ENCODE measurements at places on chromosomes 1 and 21. TPM values are rescaled to one million over a fixed set of nuclear protein-coding genes. Genes with fewer than 3 reads are reported as not detected.

DNA sequence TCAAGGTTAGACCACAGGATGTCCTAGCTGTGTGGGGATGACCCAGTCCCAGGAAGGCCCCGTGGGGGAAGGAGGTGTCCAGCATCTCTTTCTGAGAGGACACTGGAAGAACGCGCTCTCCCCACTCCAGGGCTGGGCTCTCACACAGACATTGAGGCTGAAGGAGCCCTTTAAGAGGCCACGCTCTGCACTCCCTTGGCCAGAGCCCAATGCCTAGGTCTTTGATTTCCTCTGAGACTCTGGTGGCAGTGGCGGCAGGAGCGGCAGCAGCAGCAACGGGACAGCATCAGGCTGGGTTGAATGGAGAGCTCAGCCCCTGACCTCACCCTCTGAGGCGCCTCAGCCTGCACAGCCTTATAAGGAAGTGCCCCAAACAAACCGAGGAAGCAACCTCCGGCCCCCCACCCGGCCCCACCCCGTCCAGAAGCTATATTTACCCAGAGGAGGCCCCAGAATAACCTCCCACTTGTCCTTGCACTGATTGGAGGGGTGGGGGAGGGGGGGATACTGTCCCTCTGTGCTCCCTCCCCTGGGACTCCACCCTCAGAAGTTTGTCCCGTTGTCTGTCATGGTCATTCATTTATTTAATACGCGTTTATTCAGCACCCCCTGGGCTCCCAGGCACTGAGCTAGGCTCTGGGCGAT lies 12.3 kb downstream of the NES start:
- peak; percentile 45 for DNase-seq

Gene OR6Y1
- total RNA-seq: not detected

- no peak for DNase-seq
Observed at GRCh38 chr1:68811806-68812205, 314.9 kb upstream of the DEPDC1 start.

Gene TDRD10
- not detected for total RNA-seq

Gene DIO1
- total RNA-seq: not detected

- no peak for DNase-seq
Observed at GRCh38 chr1:1982379-1983232, 21.0 kb downstream of the CFAP74 start.

DNA sequence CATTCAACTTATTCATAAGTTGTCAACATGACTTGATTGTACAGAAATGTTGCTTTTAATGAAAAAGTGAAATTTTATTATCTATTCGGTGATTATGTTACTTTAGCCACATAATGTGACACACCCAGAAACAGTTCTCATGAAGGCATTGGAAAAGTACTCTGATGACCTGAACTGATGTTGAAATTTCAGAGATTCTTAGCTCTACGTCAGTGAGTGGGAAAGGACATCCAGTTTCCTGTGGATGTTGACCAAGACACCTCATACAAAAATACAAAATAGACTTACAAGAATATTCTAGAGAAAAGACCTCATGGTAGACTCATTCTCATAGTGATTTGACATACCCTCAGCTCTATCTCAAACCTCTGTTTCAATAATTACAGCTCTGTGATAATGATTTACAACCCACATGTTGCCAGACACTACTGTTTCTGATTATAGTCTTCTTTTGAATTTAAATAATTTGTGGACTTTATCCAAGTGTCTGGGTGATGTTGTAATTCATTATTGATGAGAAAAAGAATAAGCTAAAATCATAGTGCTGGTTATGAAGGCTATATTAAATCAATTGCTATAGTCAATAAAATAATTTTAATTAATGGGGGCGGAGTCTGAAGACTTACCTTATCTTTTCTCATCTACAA lies 37.3 kb downstream of the KCNK2 start:
- DNase-seq: no peak

Gene SELL
- 6.4 TPM for total RNA-seq

DNA sequence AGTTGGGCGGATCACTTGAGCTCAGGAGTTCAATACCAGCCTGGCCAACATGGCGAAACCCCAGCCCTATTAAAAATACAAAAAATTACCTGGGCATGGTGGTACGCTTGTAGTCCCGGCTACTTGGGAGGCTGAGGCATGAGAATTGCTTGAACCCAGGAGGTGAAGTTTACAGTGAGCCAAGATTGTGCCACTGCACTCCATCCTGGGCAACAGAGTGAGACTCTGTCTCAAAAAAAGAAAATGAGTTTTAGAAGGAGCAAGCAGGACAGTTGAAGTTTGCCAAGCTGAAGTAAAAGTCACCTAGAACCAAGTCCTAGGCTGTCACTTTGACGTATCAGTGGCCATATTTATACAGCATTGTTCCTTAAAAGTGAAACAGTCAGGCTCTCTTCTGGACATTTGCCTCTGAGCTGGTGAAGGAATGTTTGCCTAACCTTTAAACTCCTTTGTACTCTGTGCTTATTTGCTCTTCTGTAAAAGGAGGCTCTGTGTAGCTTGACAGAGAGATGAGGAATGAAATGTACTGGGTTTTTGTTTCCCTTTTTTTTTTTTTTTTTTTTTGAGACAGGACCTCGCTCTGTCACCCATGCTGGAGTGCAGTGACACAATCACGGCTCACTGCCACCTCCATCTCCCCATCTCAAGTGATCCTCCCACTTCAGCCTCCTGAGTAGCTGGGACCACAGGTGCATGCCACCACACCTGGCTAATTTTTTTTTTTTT lies 2.8 kb downstream of the RAB4A start:
- DNase-seq: no peak

DNA sequence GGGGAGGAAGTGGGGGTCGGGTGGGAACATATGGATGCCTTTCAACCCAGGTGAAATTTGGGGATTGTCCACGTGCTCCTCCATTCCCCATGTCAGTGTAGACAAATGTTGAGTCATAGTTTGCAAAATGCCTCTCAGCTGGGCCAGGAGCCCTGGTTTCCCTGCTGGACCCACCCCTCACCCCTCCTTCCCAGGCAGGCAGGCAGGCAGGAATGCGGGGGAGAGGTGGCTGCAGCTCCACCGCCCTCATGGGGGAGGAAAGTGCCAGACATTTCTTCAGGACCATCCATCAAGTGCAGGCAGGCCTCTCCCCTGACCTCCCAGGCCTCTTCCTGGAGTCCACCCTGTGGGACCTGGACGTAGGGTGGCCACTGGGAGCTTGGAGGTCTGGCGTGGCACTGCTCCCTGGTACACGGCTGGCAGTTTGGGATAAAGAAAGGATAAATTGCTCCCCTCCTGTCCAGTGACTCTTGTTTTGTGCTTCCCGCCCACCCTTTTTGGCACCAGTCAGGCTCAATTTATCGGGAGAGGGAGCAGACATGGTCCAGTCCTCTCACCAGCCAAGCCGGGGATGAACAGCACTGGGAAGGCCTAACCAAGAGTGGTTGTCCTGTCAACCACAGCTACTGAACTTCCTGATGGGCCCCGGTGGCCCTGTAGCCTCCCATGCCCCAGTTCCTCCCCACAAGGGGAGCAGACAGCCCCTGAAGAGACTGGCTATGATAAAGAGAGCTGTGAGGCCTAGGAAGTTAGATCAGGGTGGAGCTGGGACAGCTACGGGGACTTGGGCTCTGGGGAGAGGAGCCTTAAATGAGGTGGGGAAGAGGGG lies 18.9 kb downstream of the NPR1 start:
- DNase-seq: no peak

Gene CACNA1S
- not detected for total RNA-seq

Gene SLC25A34
- total RNA-seq: 31.0 TPM

DNA sequence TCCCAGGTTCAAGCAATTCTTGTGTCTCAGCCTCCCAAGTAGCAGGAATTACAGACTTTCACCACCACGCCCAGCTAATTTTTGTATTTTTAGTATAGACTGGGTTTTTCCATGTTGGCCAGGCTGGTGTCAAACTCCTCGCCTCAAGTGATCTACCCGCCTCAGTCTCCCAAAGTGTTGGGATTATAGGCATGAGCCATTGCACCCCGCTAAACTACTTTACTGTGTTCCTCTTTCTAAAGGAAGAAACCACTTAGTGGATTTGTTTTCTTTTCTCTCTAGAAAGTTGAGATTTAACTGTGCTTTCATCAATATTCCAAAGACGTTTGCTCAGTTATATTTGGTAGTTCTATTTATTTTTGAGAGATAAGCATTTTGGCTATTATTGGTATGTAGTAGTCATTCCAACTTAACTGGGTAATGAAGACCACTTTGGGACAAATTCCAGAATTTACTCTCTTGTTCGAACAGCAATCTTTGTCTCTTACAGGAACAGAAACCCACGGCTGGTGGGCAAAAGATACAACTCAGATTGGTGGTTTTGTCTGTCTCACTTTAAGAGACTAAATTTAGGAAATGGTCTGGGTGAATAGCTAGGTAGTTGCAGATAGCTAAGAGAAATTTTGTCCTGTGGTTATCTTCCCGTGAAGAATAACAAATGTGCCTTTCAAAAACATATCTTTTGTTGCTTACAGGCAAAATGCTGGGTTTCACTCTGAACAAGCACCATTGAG lies 103.5 kb upstream of the CD55 start:
- no peak for DNase-seq

Gene FBLIM1
- total RNA-seq: 140 TPM

Gene BSND
- total RNA-seq: not detected

DNA sequence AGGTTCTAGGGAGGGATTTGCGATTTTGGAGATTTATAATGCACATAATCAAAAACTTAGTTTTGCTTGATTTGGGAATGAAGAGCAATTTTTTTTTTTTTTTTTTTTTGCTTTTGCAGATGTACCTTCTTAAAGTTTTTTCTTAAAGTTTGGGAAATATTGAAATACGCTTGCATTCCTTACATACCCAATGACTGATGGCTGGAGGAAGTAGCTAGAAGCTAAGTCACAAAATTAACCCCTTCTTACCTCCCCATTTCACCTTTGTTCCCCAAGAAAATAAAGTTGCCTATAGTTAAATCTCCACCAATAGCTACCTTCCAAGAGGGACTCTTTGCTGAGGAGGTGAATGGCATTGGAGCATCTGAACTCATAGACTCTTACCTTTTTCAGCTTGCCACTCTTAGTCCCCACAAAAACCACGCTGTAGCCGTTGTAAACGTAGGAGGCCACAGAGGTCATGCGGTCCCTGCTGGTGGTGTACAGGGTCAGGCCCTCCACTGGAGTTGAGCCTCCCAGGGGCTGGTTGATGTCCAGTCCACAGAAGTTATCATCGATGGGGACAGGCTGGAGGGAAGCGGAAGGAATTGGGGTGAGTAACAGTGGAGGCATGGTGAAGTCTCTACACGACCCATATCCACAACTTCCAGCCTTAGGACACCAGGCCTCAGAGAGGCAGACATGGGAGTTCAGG lies 34.1 kb downstream of the PLXNA2 start:
- no peak for DNase-seq

Gene KRTAP25-1
- not detected for total RNA-seq

Gene GPR3
- total RNA-seq: not detected

Gene LORICRIN
- not detected for total RNA-seq

Gene S1PR1
- 8.2 TPM for total RNA-seq

- no peak for DNase-seq
Observed at GRCh38 chr1:246923900-246924299, 7.8 kb downstream of the AHCTF1 start.

Gene GUCA2A
- total RNA-seq: 3.2 TPM

DNA sequence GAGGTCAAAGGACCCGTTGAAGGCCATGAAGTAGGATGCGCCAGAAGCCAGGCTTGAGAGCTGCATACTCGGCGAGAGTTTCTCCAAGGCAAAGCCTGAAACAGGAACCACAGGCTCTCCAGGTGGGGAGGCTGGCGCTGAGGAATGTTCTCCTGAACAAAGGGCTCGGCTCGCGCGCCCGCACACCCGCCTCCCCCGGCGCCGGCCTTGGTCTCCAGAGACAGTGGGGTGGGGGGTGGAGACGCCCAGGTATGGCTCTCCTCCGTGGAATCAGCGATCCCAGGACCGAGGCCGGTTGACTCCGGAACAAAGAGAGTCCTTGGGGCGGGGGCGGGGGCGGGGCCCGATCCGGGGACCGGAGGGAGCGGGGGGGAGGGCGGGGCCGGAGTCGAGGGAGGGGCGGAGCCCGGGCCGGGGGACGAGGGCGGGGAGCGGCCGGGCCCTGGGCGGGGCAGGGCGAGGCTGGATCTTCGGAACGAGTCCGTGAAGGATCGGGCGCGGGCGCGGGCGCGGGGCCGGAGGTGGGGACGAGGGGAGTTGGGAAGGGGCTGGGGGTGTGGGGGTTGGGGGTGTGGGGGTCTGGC lies 85.0 kb downstream of the NKAIN1 start:
- peak; percentile 90 for DNase-seq

DNA sequence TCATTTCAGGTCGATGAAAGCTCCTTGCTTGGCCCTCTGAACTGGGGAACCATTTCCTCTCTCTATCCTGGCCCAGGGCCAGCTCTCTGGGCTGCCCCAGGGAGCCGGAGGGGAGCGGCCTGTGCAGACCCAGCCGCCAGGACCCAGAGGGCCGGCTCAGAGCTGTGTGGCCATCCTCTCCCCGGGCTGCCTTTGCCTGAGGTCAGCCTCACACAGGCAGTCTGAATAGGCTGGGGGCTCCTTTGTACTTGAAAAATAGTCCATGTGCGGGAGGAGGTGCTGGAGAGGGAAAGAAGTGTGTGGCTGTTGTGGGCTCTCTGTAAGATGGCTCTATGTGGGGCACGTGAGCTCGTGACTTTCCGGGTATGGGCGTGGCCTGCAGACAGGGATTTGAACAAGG lies 275.1 kb upstream of the VAMP3 start:
- no peak for DNase-seq

DNA sequence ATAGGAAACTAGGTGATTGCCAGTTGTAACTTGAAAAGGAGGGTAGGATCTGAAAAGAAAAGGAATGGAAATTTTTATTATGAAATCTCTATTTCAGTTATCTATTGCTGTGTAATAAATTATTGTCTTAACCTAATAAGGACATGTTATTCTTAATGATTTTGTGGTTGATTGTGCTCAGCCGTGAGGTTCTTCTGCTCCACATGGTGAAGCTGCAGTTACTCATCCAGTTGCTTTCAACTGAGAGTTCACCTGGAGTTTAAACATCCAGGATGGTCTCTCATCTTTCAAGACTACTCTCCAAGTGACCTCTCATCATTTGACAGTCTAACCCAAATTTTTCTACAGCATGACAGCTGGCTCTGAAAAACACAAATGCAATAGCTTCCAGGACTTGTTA lies 96.0 kb downstream of the ATG4C start:
- no peak for DNase-seq

Gene TP73
- 0.32 TPM for total RNA-seq

GRCh38 chr21:32403201-32403777 lies 9.2 kb upstream of the EVA1C start:
- DNase-seq: peak; percentile 59

All from transverse colon (tissue), 4 donors.